SW 1271 (cell line): ENCODE measurements at places on chromosomes 7 and 10.

GRCh38 chr10:66505003-66505657 lies 420.7 kb upstream of the LRRTM3 start:
- no peak for DNase-seq

GRCh38 chr10:114915294-114915693 lies 22.7 kb upstream of the TRUB1 start:
- DNase-seq, result no peak

GRCh38 chr7:124031919-124032318 lies 948 bp downstream of the TMEM229A start:
- DNase-seq, result no peak

DNA sequence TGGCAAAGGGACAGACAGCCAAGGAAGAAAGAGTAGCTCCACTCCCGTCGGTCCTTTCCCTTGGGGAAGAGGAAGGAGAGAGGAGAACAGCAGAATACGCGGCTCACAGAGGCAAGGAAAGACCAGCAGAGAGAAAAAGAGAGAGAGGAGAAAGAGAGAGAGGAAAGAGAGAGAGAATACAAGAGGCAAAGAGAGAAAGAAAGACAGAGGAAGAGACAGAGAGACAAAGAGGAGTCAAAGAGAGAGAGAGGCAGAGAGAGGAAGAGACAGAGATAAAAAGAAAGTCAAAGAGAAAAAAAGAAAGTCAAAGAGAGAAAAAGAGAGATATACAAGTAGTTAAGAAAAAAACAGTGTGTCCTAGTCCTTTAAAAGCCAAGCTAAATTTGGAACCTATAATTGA lies 23.4 kb upstream of the CHST3 start:
- DNase-seq, result no peak

- peak; percentile 52 for DNase-seq
These were observed 161.8 kb upstream of the CACNA2D1 start for GRCh38 chr7:82605247-82605864.

- no peak for DNase-seq
These were observed 163.2 kb upstream of the GPR26 start for GRCh38 chr10:123502983-123503382.

GRCh38 chr10:124354411-124355382 lies 64.0 kb downstream of the OAT start:
- DNase-seq, result no peak

- DNase-seq, result no peak
These were observed 2.4 kb upstream of the EBF3 start for GRCh38 chr10:129966370-129966888.

DNA sequence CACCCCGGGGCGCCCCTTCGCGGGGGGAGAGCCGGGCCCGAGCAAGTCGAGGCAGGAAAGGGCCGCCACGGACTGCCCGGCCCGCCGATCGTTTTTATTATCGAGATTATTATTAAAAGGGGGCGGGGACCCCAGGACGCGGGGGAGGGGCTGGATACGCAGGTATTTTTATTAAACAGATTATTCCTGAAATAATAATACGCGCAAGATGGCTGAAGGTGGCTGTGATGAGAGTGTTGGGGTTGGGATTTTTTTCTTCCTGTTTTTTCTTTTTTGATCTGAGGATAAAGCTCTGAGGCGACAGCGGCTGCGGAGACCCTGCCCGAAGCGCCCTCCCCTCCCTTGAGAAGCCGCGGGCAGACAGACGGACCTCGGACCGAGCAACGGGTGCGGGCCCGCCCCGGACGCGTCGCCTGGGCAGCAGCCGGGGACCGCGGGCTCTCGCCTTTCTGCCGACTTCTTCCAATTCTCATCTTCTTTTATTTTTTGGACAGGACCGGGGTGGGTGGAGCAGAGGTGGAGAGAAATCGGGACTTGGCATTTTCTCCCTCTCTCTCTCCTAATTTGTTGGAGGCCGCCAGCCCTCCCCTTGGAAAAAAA lies 1.4 kb upstream of the TRIM8 start:
- no peak for DNase-seq

GRCh38 chr7:27944643-27945042 lies 204.7 kb downstream of the TAX1BP1 start:
- DNase-seq, result no peak

DNA sequence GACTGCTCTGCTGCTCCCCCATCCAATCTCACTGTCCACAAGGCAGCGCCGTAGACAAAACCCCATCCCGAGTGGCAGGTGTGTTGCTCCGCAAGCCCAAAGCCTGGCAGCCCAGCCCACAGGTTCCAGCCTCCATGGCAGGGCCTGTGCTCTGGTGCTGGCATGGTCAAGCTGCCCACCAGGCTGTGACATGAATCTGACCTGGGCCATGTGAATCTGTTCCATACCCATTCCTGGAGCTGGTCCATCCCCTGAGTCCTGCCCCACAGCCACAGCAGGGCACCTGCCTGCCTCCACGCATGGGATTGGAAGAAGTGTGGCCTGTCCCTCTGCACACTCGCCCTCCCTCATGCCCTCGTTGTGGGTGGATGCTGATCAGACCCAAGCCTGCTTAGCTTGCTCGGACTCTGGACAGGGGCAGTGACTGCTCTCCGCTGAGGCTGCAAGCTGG lies 128.8 kb downstream of the PTPN20 start:
- no peak for DNase-seq

DNA sequence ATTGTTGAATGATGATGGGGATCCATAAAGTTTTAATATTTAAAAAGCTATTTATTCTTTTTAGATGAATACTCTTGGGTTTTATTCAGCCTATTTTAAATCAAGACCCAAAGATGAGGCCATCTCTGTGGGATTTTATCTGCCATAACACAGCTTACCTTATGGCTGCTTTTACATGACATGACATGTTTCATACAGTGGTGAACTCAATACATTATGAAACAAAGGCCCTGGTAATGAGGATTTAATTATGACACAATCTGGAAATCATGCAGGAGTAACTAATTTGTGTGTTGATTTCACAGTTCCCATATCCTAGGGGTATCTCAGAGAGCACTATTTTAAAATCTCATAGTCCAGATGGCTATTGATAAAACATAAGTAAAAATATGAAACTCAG lies 661.8 kb upstream of the FZD8 start:
- no peak for DNase-seq

- no peak for DNase-seq
These were observed 134.3 kb upstream of the VWC2 start for GRCh38 chr7:49639068-49639593.

DNA sequence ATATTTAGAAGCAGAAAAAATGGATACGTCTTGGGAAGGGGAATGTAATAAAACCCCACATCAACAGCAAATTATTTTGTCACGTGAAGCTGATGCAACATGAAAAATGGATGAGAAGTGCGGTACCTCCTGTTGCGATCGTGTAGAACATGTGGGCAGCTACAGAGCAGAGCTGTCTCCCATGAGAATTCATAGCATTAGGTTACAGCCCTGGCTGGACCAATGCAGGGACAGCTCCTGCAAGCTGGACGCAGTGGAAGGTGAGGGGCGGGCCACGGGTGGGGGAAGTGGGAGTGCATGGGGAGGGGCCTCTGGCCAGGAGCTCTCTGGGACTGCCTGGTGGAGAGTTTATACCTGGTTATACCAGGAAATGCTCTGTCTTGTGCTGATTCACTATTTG lies 120.3 kb downstream of the GATA3 start:
- no peak for DNase-seq

- no peak for DNase-seq
These were observed 23.9 kb downstream of the UPF2 start for GRCh38 chr10:12018438-12019282.

DNA sequence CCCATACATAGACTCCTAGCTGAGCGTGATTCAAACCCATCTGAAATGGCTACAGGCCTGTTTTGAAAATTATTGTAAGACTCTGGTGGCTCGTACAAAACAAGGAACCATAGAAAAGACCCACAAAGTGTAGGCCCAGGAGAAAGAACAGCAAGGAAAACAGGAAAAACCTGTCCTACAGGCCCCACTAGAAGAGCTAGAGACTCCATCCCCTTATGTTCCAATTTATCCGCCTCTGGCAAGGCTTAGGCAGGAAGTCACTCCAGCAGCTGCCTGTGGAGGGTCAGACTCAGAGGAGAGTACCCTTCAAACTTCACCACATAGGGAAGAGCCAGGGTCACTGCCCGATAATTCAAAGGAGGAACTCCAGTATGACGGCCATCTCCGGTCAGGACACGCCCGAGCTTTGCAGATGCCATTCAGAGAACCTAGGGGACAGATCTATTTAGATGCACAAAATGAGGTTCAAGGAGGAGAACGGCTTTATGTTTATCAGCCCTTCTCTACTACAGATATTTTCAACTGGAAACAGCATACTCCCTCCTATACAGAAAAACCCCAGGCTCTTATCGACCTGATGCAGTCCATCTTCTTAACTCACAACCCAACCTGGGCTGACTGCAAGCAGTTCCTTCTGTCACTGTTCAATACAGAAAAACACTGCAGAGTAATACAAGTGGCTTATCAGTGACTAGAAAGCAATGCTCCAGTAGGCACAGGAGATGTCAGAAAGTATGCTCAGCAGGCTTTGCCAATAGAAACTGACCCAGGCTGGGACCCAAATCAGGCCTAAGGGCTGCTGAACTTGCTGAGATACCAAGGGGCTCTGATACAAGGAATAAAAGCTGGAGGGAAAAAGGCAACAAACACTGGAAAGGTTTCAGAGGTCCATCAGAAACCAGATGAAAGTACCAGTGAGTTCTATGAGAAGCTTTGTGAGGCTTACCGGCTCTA lies 8.6 kb upstream of the ZNF33B start:
- no peak for DNase-seq

- no peak for DNase-seq
These were observed 141.5 kb upstream of the EEPD1 start for GRCh38 chr7:36011588-36011965.

GRCh38 chr7:7971308-7972040 lies 2.9 kb downstream of the GLCCI1 start:
- DNase-seq, result no peak

DNA sequence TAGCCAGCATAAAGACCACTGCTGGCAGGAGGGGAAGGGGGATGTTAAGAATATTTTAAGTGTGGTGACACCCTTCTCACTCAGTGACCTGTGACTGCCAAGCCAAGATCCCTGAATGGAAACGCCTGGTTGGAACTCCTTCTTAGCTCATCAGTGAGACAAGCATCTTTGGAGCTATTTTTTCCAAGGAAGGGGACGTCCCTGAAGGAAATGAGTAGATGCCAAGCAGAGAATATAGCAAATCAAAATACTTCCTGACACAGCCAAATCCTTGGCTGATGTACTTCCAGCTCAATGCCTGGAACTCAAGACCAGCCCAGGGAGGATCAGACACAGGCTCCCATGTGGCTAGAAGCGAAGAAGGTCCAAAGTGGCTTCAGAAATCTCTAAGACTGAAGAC lies 82.2 kb downstream of the SORBS1 start:
- DNase-seq, result no peak

DNA sequence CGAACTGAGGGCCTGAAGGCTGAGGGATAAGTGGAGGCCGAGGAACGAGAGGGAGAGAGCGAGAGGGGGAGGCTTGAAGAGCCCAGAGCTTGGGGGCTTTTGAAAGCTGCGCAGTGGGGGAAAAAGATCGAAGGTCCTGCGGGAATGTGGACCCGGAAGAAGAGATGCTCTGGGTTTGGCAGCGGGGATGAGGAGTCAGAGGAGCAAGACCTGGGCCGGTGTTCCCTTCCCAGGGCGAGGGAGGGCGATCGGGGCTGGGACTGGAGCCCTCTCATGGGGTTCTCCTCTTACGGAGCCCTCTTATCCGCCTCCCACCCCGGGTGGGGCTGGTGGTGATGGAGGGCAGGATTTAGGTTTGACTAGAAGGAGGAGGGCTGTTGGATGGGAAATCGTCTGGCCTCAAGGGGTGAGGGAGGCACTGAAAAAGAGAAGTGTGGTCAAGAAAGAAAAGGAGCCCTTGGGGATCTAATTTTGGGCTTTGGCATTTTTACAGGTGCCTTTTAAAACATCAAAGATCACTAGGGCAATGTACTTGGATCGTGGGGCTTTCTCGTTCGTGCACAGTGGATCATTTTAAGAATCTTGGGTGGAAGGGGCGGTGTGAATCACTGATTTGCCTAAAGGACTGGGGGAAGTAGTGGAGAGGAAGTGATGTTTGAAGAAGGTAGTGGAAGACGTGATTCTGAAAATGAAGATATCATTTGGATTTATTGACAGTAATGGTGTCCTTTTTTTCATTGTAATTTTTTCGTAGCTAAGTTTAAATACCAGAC lies 637 bp downstream of the SAMD8 start:
- no peak for DNase-seq
